ENCODE measurements at places on chromosomes 7 and 10. TPM values are rescaled to one million over a fixed set of nuclear protein-coding genes. Genes with fewer than 3 reads are reported as not detected.

The GALNT17 gene
- total RNA-seq: 23.0 TPM

The PRPS1L1 gene
- total RNA-seq: not detected

The FFAR4 gene
- total RNA-seq: 0.04 TPM

The EGFR gene
- total RNA-seq: 4.6 TPM

GRCh38 chr10:84497978-84498377 lies 169.6 kb downstream of the CCSER2 start:
- DNase-seq: no peak

- DNase-seq: no peak
Observed at GRCh38 chr7:41292487-41292886, 410.4 kb downstream of the INHBA start.

GRCh38 chr10:28127881-28128280 lies 129.0 kb upstream of the ODAD2 start:
- DNase-seq: no peak

- peak; percentile 88 for DNase-seq
Observed at GRCh38 chr7:42237811-42238541, 967 bp upstream of the GLI3 start.

DNA sequence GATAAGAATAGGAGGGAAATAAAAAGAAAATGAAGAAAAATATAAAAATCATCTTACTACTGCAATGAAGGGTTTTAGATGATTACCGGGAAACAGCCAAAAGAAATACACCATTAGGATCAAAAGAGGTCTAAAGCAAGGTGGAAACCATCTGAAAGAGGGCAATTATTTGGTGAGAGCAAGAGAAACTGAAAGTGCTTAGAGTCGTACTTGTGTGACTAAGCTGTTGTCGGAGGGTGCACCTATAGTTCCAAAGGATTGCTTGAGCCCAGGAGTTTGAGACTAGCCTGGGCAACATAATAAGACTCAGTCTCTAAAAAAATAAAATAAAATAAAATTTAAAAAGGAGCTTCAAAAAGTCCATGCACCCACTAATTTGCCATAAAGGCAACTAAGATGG lies 169.5 kb downstream of the DKK1 start:
- DNase-seq: no peak

- DNase-seq: no peak
Observed at GRCh38 chr10:3647074-3647473, 137.9 kb downstream of the KLF6 start.

- no peak for DNase-seq
Observed at GRCh38 chr7:158811461-158811860, 17.8 kb downstream of the ESYT2 start.

DNA sequence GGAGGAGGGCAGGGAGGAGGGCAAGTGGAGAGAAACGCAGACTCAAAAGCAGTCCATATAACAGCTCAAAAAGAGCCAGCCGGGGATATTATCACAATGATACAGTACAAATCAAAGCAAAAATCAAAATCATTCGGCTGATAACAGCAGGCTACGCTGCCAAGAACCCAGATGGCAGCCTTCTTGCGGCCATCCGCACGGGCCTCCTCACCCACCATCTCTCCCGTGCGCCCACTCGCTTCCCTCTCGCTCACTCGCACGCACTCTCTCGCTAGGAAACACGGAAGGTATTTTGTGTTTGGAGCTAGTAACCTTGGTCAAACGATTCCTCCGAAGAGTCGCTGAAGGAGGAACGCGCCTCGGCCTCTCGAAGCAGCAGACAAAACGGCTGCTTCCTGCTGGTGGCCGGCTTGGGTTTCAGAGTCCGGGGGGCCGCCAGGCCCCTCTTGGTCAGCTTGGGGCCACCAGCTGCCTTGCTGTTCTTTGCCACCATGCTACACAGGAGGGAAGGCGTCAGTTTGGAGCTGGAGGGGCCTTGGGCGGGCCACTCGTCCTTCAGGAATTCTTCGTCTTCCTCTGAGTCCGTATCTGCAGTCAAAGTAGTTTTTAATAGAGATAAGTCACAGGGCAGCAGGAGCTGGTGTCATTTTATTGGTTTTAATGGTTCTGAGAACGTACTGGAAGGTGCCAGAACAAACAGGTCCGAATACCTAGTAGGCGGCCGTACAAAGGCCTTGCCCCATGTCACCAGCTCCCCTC lies 68.9 kb downstream of the SLC29A4 start:
- peak; percentile 32 for DNase-seq

GRCh38 chr7:132480534-132480933 lies 95.7 kb downstream of the PLXNA4 start:
- DNase-seq: no peak
